Islet precursor cell (in vitro differentiated cells): ENCODE measurements at places on chromosomes 5 and 9.

DNA sequence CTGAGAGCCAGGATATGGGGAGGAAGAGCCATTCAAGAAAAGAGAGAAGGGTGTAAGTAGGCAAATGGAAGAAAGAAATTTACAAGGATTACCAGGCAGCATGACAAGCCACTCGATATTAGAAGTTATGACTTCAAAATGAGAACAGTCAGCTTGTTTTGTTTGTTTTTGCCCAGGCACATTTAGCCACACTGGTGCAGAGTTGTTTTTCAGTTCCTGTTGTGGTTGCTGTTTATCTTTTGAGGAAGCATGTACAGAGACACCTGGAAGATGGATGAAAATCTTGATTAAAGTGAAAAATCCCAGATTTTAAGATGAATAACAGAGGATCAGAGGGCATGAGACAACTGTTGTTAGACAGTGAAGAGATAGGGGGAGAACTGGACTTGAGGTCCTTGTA is 199.1 kb downstream of the MTRR start:
- no peak for DNase-seq

- no peak for DNase-seq
Measured at GRCh38 chr5:115735108-115735998, 81.1 kb downstream of the CDO1 start.

- no peak for DNase-seq
Measured at GRCh38 chr5:92758552-92758951, 822.5 kb downstream of the NR2F1-AS1 start.

DNA sequence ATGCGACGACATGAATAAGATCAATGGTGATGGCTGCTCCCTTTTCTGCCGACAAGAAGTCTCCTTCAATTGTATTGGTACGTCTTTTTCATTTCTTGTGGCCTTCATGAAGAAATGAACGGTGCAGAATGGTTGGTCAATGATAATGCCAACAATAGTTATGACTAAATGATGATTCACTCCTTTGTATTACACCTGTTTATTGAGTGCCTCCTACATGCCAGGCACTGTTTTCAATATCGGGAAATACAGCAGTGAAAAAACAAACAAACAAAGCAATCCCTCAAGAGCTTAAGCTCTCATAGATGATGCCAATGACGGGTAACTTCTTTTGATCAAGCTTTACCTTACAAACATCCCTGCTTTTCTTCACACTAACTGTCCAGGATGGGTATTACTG is 117.7 kb downstream of the PAPPA start:
- DNase-seq = no peak

DNA sequence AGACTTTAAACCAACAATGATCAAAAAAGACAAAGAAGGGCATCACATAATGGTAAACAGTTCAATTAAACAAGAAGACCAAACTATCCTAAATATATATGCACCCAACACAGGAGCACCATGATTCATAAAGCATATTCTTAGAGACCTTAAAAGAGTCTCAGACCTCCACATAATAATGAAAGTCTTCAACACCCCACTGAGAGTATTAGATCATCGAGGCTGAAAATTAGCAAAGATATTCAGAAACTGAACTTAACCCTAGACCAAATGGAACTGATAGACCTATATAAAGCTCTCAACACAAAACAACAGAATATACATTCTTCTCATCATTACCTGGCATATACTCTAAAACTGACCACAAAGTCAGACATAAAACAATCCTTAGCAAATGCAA is 11.7 kb upstream of the SPINK14 start:
- DNase-seq = no peak

DNA sequence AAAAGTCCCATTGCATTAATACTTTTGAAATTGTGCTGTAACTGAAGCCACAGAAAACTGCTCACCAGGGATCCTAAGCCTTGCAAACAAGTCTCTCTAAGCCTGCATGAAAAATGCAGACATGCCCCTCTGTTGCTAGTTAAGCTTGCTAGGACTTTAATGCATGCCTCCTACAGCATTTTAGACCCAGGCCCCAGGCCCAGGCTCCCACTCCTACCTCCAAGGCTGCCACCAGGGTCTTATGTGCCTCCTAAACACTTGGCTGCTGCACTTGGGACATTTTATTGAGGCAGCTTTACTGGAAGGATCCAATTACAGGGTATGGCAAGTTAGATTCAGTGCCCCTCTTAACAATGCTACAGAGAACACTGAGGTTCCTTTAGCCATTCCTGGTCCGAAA is 467.3 kb upstream of the CLINT1 start:
- no peak for DNase-seq
